ENCODE measurements at places on chromosomes 11 and 22. TPM values are rescaled to one million over a fixed set of nuclear protein-coding genes. Genes with fewer than 3 reads are reported as not detected.

GRCh38 chr11:122874991-122875390, 7.6 kb upstream of the JHY start:
- no peak overlapping the region for H3K27ac ChIP-seq
- no peak for DNase-seq
- H3K27me3 ChIP-seq: peaks cover 22% of the 10 kb centered on the region
- H3K36me3 ChIP-seq: no peaks in the 10 kb centered on the region
- no peaks in the 10 kb centered on the region for H3K4me1 ChIP-seq

- DNase-seq: no peak
- H3K27ac ChIP-seq: no peak overlapping the region
- H3K4me3 ChIP-seq: no peak overlapping the region
- H3K27me3 ChIP-seq: no peaks in the 10 kb centered on the region
- H3K4me1 ChIP-seq: no peaks in the 10 kb centered on the region
- H3K36me3 ChIP-seq: no peaks in the 10 kb centered on the region
These were observed 25.1 kb downstream of the B3GAT1 start for GRCh38 chr11:134386945-134387344.

DNA sequence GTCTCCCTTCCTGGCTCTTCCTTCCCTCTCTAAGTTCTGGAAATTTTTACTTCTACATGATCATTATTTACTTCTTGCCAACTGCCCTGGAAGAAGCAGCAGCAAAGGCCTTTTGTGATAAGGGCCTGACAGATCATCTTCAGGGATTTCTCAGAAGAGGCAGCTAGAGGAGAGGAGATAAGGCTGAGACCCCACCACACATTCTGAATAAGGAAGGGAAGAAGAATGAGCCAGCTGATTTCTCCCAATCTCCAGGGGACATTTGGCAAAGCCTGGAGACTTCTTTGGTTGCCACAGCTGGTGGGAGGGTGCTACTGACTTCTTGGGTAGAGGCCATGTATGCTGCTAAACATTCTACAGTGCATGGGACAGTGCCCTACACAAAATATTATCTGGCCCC, 122.4 kb upstream of the OR9Q1 start:
- H3K27ac ChIP-seq: no peak overlapping the region
- no peak for DNase-seq
- H3K27me3 ChIP-seq: peaks cover 2% of the 10 kb centered on the region
- no peaks in the 10 kb centered on the region for H3K36me3 ChIP-seq

DNA sequence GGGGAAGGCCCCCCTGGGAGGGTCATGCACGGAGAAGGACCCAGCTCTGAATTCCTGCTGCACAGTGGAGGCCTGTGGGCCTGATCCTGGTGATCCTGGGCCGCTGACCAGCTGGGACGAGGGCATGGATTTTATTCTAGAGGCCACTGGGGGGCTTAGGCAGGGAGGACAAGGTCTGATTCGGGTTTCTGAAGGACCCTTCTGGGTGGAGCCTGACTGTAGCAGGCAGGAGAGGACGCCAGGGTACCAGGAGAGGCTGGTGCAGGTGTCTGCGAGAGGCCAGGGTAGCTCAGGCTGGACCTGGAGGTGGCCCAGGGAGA, 31.3 kb downstream of the MPPED1 start:
- no peaks in the 10 kb centered on the region for H3K36me3 ChIP-seq
- no peak overlapping the region for H3K4me3 ChIP-seq
- no peaks in the 10 kb centered on the region for H3K4me1 ChIP-seq
- peaks cover 4% of the 10 kb centered on the region for H3K27me3 ChIP-seq
- no peak for DNase-seq

Gene PGM2L1
- 2.8 TPM for total RNA-seq

Gene CTSF
- 4.1 TPM for total RNA-seq
